Hindlimb muscle (tissue), 1 donor: ENCODE measurements at places on chromosomes 16 and 17. TPM values are rescaled to one million over a fixed set of nuclear protein-coding genes. Genes with fewer than 3 reads are reported as not detected.

The RAMP2 gene
- 69.2 TPM for polyA plus RNA-seq

The ZACN gene
- 10.4 TPM for polyA plus RNA-seq

The TMEM97 gene
- polyA plus RNA-seq: 16.1 TPM

The PRR29 gene
- polyA plus RNA-seq: 2.5 TPM

The EIF1 gene
- 836 TPM for polyA plus RNA-seq

The CYBC1 gene
- 39.6 TPM for polyA plus RNA-seq

DNA sequence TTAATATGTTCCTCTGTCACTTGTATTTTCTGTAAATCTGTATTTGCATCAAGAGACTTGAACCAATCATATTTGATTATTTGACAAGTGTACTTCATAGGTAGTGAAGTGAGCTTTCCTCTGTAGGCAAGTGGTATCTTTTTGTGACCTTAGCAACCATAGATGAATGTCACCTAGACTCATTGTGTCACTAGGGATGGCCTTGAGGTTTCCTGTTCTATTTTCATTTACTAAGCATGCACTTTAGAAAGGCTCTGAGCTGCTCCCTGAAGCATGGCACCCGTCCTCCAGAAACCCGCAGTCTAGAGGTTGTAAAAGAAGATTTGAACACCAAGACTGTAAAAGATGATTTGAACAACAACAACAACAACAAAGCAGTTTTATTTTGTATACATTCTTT, 151.7 kb downstream of the PRKCB start:
- no peak for DNase-seq

The FBXO31 gene
- 29.3 TPM for polyA plus RNA-seq

The OR1F1 gene
- not detected for polyA plus RNA-seq

The CCDC40 gene
- 7.2 TPM for polyA plus RNA-seq

DNA sequence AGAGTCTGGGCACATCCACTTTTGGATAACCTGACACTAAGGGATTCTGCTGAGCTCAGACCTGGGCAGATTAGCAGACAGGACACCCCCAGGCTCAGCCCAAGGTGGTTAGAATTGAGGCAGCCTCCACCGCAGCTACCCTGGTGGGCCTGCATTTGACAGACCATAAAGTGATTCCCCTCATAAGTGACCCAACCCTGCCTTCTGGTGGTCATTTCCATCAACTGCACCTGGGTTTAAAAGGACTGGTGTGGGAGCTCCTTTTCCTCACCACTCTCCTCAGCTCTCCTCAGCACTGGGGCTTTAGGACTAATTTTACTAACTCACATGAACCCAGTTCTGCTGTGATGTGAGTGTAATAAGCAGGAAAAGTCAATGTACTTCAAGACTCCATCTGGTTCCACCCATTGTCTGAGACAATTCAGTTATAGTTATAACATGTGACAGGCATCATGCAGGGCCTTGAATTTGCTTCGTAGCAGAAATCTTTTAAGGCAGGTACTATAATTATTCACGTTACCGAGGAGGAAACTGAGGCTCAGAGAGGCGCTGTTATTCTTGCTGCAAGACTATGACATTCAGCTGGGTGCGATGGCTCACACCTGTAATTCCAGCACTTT, 42.5 kb downstream of the MYH3 start:
- DNase-seq: peak; percentile 60
